Right ventricle myocardium inferior (tissue), 1 donor: ENCODE measurements at places on chromosomes 2 and 18. TPM values are rescaled to one million over a fixed set of nuclear protein-coding genes. Genes with fewer than 3 reads are reported as not detected.

GRCh38 chr2:106332054-106332453, 136.2 kb downstream of the RGPD3 start:
- DNase-seq = no peak

DNA sequence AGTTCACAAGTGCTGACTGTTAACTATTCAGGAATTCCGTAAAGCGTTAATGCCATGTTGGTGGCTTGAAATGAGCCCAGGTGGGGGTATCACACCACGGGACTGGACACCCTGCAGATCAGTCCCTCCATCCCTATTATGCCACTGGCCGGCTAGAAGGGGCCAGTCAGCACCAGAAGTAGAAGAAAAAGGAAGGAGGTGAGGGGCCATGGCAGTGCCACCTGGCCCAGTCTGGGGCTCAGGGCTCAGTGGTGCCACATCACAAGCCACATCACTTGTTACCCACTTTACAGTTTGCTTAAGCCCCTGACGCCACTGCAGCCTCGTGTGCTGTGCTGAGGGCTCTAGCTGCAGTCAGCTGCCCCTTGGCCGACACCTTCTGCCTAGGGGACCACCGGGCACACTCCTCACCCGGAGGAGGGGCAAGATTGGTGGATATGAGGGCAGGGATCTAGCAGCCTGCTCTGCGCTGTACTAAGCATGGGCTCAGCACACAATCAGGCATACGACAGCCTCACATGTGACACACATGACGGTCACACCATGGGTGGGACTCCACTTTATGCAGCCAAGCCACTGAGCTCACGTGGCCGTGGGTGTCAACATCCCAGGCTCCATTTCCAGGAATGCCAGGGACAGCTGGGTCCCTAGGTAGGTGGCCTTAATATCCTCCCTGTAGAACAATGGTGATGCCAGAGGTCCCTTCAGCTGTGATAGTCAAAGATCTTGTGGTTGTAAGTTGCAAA, 3.6 kb downstream of the LIMS2 start:
- no peak for DNase-seq

DNA sequence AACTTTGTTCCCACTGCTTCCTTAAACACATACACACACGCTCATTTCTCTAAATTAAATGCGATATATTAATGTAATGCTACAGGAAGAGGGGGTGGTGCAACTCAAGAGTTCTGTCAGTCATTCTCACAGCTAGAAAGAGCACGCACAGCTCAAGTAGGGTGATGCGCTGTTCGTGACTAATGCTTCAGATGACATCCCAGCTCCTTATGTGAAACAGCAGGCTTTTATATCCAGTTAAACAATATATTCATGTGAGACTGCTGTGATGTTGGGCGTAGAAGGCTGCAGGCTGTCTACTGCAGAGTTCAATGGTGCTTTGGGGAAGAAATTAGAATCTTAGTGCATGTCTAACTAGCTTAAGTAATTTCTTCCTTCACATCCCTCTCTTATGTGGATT, 912.6 kb upstream of the FSHR start:
- no peak for DNase-seq

DNA sequence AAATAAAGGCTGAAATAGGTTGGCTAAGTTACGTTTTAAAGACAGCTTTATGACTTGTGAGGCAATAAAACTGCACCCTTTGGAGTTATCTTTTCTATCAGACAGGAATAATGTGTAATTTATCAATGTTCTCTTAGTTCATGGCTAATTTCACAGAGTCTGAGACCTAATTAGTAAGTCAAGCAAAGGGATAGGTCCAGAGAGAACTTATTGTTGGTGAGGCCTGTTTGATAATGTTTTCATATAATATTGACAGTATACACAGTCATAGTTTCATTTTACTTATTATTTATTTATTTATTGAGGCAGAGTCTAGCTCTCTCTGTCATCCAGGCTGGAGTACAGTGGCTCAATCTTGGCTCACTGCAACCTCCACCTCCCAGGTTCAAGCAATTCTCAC, 1.9 kb upstream of the IL36RN start:
- DNase-seq = no peak

DNA sequence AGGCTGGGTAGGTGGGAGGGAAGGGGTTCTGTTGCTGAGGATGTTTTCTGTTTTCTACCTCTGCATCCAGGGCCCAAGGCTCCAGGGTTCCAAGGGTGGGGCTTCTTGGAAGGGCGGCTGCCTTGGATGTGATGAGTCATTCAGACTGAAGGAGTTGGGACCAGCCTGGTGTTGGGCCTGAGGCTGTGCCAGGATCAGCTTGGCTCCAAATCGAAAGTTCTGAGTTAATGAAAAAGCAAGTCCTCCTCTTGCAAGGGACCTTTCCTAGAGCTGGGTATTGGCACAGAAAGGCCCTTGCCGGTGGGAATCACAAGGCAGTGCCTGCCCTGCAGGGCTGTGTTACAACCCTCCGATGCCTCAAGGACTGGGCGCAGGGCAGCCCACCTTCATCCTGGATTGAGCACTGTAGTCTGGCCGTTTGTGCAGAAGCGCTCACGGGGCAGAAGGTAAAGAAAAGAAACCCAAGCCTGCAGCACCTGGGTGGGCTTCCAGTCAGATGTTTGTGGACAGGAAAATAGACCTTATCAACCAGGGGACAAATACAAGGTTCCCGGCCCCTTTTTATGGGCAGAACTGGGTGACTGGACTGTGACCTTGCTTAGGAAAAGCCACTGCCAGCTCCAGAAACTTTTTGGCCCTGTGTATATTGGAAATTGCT, 52.5 kb upstream of the MCFD2 start:
- DNase-seq = peak; percentile 86

SLC9A2 gene
- total RNA-seq = 0.14 TPM

DNA sequence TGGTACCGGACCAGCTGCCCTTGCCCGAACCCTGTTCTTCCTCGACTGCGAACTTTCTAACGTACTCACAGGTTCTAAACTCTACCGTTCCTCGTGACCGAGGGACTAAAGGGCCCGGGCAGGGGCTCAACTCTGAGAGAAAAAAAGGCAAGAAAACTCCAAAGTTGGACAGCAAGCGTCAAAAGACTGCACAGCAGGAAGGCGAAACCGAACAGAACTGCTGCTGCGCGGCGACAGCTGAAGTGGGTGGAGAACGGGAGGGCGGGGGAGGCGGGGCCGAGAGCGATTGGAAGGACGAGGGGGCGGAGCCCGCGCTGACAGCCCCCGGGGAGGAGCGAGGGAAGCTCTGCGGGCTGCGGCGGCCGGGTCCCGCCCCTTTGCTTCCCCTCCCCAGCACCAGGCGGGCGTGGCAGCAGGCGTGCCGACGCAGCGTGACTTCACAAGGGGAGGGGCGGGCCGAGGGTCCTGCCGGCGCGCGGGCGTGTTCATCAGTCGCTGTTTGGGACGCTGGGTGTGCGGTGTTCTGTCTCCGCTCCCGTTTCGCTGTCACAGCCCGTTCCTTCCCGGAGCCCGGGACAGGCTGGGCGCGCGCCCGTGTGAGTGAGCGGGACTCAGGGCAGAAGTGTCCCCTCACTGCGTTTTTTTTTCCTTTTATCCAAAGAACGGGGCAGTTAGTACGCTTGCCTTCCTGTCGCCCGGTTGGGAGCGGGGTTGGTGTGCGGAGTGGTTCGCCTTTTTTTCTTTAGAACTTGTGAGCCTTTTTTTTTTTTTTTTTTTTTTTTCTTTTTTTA, at the start of gene NABP1:
NABP1 (plus strand) TSS at position 491 of the 791 bp plus-strand sequence. CDS start 479 bp downstream, outside the sequence.
- peak; percentile 100 for DNase-seq

- DNase-seq = no peak
Measured at GRCh38 chr2:108403494-108403893, 25.7 kb downstream of the SULT1C4 start.

GRCh38 chr2:48589170-48589767, 28.4 kb upstream of the GTF2A1L start:
- no peak for DNase-seq

APOB gene
- 12.5 TPM for total RNA-seq

CAVIN2 gene
- total RNA-seq = 109 TPM

- no peak for DNase-seq
Measured at GRCh38 chr2:158191076-158191895, 89.6 kb downstream of the UPP2 start.

DNA sequence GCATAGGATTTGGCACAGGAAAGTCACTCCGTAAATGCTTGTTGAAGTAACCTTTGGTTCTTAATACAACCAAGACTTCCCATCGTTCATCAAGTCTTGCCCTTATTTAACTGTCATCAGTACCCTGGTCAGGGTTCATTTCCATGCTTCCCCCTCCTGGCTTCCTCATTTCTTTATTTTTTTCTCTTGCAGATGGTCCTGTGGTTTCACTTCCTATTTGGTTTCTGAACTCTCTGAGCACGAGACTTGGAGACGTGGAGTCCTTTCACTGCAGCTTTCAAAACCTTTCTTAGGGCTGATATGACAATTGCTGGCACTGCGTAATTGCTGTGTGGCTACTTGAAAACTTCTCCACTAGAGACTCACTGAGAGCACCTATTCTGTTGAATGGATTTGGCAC, 59.9 kb upstream of the PID1 start:
- no peak for DNase-seq

CYS1 gene
- total RNA-seq = 3.2 TPM

PPP1R1C gene
- 24.0 TPM for total RNA-seq

DNA sequence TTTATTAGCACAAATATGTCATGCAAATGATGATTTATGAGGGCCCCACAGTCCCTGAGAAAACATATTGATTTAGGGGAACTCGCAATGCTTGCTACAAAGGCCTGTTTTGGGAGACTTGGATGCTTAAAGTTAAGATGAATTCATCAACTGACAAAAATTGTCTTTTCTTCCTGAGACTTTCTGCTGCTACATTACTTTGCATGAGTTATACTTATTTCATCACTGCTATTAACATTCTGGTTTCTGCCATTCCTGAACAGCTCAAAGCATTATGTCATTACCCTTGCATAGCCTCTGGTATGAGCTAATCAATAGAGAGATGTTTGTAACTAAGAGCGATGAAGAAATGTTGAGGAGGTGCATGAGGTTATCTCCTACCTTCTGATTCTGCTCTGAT, 74.4 kb downstream of the SOX11 start:
- DNase-seq = no peak

DNA sequence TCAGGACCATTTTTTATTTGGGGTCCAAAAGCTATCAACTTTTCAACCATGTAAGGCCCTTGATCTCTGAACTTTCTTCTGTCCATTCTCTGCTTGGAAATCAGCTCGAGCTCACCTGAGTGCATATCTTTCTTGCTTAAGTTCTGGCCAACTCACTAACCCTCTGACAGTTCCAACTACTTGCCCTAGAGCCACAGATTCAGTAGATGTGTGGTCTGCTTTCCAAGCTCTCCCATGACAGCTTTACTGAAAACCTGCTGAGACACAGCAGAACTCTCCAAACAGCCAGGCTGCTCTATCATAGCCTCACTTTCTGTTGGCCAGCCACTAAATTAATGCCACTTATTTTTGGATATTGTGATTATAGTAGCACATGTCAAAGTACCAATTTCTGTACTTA, 21.2 kb upstream of the IKZF2 start:
- no peak for DNase-seq

GRCh38 chr2:119156891-119157773, 1.4 kb downstream of the C1QL2 start:
- no peak for DNase-seq

INPP5D gene
- 5.2 TPM for total RNA-seq

LCT gene
- not detected for total RNA-seq

TMEM17 gene
- total RNA-seq = 1.3 TPM

SCN1A gene
- 0.38 TPM for total RNA-seq

DNA sequence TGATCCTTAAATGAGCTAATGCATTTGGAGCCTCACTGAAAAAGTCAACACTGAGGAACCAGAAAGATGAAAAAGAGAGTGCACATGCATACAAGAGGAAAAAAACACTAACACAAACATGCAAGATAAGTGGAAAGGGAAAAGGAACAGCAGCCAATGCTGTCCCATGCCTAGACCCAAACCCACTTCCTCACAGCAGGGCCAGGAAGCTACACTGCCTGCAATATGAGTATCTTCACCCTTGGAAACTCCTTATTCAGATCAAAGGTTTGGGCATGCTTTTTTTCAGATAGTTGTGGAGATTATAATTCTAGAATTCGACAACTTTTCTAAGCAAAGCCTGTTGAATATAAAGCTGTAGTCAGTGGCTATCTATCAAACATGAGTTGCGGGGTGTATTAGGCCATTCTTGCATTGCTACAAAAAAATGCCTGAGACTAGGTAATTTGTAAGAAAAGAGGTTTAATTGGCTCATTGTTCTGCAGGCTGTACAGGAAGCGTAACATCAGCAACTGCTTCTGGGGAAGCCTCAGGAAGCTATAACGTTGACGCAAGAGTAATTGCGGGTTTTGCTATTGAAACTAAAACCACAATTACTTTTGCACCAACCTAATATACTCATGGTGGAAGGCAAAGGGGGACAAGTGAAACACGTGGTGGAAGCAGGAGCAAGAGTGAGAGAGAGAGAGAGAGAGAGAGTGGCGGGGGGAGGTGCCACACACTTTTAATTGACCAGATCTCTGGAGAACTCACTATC, 138.2 kb downstream of the MBD2 start:
- no peak for DNase-seq

GRCh38 chr2:163715199-163715598, 20.6 kb downstream of the FIGN start:
- no peak for DNase-seq

GRCh38 chr2:29394311-29394980, 279.2 kb downstream of the CLIP4 start:
- no peak for DNase-seq
